ENCODE measurements at places on chromosomes 5 and 9.

DNA sequence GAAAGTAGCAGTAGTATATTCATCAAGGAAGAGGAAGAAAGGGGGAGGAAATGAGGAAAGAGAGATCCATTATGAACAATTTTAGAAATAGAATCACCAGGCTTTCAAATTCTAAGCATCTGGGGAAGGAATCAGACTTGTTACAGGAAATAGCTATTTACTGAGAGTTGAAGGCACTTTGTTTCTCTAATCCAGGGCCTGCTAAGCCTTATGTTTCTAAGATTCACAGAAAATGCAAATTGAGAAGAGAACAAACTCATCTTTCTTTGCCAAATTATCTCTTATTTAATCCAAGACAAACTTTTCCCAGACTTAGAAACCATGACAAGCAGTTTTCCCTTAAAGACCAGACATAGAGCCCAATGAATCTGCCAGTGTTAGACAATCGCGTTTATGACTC is 528.0 kb upstream of the NMUR2 start:
- no peak for DNase-seq

GRCh38 chr9:9963841-9964240 is 649.0 kb downstream of the PTPRD start:
- no peak for DNase-seq

DNA sequence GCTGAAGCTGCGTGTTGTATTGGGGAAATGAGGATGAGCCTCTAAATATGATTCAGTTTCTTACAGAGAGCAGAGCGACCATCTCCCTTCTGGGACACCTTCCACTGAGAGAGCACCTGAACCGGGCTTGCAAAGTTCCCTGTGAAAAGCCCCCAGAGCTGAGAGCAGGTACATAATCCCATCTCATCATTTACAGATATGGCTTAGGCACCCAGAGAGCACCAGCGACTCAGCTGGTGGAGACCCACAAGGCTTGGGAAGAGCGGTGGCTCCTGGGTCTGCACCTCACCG is 324.3 kb upstream of the IRX4 start:
- no peak for DNase-seq

GRCh38 chr9:107068581-107068980 is 205.6 kb downstream of the ZNF462 start:
- DNase-seq, result no peak

- no peak for DNase-seq
These were observed 138.5 kb upstream of the TAF11L2 start for GRCh38 chr5:17359451-17360011.

DNA sequence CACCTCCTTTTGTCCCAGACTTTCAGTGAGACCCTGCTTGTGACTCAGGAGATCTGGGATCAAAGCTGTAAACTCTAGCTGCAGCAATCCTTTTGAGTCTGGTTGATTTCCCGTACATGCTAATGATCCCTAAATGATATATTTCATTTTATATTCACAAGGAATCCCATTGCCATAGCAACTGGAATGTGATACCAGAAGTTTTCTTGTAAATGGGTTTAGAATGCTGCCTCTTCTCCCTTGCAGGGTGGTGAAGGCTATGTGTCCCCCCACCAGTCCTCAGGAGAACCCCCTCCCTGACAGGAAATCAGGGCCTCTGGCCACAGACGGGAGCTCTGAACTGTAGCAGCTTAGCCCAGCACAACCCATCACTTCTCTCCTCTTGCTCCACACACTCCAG is 215.0 kb downstream of the FSTL4 start:
- DNase-seq, result no peak

- peak; percentile 98 for DNase-seq
These were observed 532.2 kb upstream of the WWC1 start for GRCh38 chr5:167759057-167759821.

DNA sequence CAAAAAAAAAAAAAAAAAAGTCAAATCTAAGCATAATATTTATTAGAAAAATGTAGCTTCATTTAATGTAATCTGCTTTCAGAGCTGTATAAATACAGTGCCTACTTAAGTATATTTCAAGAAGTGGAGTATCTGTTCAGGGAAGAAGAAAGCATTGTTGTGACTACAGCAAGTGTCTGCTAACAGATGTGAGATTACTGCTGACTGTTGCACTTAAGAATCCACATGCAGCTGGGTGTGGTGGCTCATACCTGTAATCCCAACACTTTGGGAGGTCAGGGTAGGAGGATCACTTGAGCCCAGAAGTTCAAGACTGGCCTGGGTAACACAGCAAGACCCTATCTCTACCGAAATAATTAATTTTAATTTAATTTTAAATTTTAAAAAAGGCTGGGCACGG is 19.0 kb downstream of the KDM3B start:
- DNase-seq, result no peak

DNA sequence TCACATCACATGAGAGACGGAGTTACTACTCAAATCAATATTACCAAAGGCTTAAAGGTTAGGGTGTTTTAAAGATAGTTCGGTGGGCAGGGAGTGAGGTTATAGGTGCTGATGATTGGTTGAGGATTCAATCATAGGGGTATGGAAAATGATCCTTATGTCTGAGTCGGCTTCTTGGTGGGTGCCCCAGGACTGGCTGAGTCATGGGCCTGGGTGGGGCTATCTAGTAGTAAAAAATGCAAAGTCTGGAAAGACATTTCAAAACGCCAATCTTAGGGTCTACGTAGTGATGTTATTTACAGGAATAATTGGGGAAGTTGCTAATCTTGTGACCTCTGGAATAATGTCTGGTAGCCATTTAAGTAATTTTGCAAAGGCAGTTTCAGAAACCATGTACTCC is 15.2 kb upstream of the SPIN1 start:
- DNase-seq, result no peak

DNA sequence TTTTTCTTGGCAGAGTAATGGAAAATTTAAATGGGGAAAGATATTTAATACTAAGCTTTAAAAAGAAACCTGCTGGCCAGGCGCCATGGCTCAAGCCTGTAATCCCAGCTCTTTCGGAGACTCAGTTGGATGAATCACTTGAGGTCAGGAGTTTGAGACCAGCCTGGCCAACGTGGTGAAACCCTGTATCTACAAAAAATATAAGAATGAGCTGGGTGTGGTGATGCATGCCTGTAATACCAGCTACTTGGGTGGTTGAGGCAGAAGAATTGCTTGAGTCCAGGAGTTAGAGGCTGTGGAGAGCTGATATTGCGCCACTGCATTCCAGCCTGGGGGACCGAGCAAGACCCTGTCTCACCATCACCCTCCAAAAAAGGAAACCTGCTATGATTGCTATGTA is 32.8 kb downstream of the TUT7 start:
- peak; percentile 20 for DNase-seq

- no peak for DNase-seq
These were observed 1.1 kb upstream of the ENG start for GRCh38 chr9:127855522-127855921.

DNA sequence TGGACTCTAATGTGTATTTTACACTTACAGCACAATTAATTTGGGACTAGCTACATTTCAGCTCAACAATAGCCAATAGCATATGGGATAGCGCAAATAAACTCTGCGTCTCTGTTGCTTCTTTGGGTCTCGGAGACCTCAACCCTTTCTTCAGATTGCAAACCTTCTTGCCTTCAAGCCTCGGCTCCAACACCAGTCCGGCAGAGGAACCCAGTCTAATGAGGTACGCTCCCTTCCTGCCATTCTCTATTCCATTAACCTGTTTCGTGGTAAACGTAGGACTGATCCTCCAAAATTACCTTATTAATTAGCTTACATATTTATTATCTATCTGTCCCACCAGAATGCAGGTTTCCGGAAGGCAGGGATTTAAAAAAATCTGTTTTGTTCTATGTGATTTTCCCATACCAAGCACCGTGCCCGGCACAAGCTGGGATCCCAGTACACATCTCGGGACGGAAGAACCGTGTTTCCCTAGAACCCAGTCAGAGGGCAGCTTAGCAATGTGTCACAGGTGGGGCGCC is 525 bp upstream of the DAPK1 start:
- no peak for DNase-seq

DNA sequence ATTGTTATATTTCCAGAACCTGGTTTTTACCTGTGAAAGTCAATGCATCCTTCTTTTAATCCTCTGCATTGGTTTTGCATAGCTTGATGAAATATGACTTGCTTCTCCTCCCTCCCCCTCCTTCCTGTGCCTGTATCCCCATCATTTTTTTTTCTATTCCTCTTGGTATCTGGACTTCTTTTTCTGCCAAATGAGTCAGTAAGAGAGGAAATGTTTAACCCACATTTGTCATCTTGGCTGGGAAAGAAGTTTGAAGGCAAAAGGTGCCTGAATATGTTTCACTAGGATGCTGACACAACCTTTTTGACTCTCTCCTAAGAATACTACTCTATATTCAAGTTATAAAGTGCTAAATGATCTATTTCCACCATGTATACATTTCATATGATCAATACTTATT is 35.5 kb upstream of the CDKN2B start:
- DNase-seq, result no peak

DNA sequence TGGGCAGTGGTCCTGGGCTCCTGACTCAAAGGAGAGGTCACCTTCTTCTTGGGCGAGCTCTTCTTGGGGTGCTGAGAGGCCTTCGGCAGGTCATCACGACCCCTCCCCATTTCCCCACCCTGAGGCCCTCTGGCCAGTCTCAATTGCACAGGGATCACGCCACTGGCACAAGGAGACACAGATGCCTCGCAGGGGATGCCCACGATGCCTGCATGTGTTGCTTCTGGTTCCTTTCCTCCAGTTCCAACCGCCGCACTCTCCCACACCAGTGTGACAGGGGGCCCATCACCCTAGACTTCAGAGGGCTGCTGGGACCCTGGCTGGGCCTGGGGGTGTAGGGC is 1.3 kb downstream of the CEL start:
- DNase-seq, result no peak

DNA sequence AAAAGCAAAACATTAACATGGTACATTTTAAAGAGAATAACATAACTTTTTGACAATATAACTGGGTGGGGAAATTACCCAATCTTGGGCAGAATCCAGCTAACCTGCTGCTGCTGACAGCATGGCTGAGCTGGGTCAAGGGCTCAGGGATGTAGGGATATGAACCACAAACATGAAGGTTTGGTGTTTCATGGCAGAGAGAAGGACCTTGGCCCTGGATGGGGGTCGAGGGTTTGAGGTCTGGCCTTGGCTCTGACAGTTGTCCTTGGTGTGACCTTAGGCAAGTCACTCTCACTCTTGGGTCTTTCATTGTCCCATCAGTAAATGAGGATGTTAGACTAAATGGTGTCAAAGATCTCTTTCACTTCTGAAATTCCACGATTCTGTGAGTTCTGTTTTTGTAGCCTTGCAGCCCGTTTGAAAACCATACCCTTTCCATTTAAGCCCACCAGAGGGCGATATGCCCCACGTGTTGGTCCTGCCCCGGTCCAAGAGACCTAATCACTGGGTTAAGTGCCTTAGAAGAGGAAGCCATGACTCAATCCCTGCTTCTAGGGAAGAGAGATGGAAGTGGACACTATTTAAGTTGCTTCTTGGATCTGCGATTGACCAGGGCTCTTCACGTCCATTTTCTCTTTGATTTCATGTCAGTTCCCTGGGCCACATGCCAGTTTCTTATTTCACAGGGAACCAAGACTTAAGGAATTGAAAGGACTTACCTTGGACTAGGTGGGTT is 56.8 kb upstream of the TEX48 start:
- peak; percentile 74 for DNase-seq

GRCh38 chr5:10607023-10607665 is 43.3 kb downstream of the ANKRD33B start:
- DNase-seq, result no peak

- no peak for DNase-seq
These were observed 216.7 kb downstream of the NFIB start for GRCh38 chr9:14097215-14097614.

DNA sequence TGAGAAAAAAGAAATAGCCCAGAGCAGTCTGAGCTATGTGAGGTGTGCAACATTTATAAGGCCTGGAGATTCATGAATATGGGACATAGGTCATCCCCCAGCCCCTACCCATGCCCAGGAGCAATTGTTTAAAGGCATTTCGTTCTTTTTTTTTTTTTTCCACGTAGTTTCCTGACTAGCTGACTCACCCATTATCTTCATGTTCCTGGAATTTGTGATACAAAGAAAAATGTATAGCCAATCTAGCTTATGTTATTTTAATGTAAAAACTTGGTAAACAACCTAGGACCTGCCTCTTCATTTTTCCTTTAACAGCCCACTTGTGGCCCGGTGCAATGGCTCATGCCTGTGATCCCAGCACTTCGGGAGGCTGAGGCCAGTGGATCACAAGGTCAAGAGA is 81.3 kb downstream of the OSTF1 start:
- no peak for DNase-seq

DNA sequence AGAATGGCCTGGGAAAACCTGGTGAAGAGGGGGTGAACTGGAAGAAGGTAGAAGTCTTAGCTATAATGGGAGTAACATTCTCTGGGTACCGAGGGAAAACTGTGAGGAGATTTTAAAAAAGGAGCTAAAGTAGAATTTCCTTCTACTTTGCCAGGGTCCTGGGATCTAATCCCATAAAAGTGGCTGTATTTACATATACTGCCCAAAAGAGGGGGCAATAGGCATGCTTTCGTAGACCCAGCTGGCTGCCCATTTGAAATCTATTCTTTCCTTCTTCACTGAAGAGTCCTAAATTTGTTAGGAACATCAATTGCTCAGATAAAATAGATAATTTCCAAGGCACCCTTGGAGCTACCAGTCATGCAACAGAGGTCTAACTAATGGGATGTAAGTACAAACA is 159.2 kb downstream of the CDC42SE2 start:
- DNase-seq, result no peak

- no peak for DNase-seq
These were observed 14.0 kb downstream of the IRGM start for GRCh38 chr5:150860246-150860821.

GRCh38 chr9:36137392-36138004 is 965 bp downstream of the GLIPR2 start:
- DNase-seq, result no peak

DNA sequence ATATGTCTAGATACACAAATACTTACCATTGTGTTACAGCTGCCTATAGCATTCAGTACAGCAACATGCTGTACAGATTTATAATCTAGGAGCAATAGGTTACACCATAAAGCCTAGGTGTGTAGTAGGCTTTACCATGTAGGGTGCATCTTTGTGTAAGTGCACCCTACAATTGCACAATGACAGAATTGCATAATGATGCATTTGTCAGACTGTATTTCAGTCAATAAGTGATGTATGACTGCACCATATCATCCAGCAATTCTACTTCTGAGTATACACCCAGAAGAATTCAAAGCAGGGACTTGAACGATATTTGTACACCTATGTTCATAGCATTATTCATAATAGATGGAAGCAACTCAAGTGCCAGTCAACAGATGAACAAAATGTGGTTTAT is 100.4 kb upstream of the SLC44A1 start:
- DNase-seq, result no peak

- no peak for DNase-seq
These were observed 68.5 kb upstream of the MEF2C start for GRCh38 chr5:88951457-88951856.

DNA sequence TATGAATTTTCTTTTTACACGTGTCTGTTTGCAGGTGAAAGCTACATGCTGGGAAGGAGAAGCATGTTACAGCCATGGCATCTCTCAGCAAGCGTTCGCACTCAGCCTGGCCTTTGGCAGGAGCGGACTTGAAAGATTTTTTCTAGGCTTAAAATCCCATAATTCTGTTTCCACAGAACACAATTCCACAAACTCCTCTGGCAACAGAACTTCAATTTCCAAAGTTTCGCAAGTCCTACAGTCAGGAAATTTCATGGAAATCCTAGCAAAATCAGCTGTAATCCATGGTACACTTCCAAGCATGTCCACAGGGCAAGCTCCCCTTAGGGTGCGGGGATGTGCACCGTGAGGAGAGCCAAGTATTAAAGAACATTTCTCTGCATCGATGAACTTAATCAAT is 35.9 kb downstream of the SUB1 start:
- no peak for DNase-seq

All from RCC 7860 (cell line).